ENCODE measurements at places on chromosomes 7 and 10. TPM values are rescaled to one million over a fixed set of nuclear protein-coding genes. Genes with fewer than 3 reads are reported as not detected.
A peak's percentile ranks its signal among the peaks of the same experiment; 100 is the strongest.

- no peak for DNase-seq
These were observed 11.2 kb downstream of the ZFYVE27 start for GRCh38 chr10:97748116-97748515.

- no peak for DNase-seq
These were observed 80.8 kb upstream of the COL1A2 start for GRCh38 chr7:94313926-94314325.

DNA sequence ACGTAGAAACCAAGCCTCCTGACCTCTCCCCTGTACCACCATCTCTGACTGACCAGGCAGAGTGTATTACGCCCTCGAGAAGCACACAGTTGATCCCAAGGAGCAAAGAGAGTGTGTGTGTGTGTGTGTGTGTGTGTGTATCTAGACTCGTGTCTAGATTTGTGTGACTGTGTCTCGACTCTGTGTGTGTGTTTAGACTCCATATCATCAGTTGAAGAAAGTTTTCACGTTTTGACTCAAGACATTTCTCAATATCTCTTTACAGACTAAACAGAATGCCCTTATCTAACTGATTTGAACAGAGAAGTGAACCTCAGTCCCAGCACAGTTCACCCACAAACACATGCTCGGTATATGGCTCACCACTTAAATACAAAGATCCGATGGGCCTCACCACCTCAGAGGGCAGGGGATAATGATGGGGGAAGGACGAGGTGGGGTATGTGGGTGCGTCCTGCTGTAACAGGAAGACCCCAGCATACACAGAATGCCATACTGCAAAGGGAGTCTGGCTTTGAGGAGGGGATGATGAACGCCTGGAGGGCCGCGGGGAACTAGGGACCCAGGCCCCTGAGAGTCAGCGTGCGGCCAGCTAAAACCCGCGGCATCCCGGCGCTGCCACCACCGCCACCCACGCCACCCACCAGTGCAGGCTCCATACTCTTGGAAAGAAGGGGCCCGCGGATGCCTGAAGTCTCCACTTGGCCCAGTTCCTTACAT is 780 bp downstream of the ALDH18A1 start:
- DNase-seq, result peak; percentile 33

Gene CLCN1
- total RNA-seq, result 0.09 TPM

Gene SUFU
- 13.4 TPM for total RNA-seq

GRCh38 chr10:42956045-42956444 is 120.8 kb upstream of the RET start:
- no peak for DNase-seq

DNA sequence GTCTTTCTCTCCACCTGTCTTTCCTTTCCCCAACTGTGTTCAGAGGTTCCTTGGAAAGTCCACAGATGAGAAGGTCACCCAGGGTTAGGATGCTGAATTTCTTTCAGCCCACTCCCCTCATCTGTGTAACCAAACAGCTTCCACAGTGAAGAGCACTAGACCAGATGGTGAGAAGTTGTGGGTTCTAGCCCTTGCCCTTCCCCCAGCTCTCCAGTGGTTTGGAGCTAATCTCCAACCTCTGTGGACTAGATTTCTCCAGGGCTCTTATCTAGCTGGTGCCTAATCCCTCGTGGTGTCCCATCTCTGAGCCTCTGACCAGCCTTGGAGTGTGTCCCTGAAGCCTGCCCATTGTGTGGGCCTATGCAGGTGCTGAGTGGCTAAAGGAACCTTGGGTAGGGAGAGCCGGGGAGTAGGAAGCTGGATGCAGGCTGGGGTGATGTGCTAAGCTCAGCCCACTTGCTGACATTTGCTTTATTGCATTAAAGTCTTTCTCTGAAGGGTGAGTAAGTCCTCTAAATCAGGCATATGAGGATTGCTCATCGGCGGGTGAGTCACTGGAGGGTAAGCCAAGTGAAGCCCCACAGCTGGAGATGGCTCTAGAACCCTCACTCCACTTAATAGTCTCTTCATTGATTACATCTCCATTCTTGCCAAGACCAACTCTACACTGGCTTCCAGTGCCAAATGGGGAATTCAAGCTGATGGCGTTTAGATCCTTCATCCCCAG is 14.9 kb downstream of the DUSP5 start:
- no peak for DNase-seq

DNA sequence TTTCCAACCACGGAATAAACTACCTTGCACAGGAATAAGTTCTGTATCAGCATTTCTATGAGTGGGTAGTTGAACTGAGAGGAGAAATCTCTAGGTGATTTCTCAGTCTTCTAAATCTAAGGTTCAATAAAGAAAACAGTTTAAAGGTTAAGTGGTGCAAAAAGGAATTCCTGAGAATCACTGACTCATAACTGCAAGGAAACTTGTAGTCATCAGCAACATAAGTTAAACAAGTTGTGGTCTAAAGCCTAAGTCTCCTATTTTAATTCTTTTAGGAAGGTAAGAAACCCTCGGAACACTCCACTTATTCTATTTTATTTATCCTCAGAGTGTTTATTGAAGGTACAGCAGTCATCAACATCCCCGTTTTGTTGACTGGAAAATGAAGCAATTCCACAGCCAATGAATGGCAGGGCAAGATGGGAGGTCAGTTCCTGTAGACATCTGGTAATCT is 92.4 kb upstream of the PIK3CG start:
- no peak for DNase-seq

Gene ELFN1
- 1.5 TPM for total RNA-seq

Gene C7orf33
- total RNA-seq, result not detected

Gene COPS6
- total RNA-seq, result 74.2 TPM

- no peak for DNase-seq
These were observed 660.7 kb upstream of the PHF14 start for GRCh38 chr7:10312942-10313341.

Gene IL2RA
- total RNA-seq, result 1.7 TPM

Measured in left lung (tissue), 14 donors.